ENCODE measurements at places on chromosomes 11 and 22.

DNA sequence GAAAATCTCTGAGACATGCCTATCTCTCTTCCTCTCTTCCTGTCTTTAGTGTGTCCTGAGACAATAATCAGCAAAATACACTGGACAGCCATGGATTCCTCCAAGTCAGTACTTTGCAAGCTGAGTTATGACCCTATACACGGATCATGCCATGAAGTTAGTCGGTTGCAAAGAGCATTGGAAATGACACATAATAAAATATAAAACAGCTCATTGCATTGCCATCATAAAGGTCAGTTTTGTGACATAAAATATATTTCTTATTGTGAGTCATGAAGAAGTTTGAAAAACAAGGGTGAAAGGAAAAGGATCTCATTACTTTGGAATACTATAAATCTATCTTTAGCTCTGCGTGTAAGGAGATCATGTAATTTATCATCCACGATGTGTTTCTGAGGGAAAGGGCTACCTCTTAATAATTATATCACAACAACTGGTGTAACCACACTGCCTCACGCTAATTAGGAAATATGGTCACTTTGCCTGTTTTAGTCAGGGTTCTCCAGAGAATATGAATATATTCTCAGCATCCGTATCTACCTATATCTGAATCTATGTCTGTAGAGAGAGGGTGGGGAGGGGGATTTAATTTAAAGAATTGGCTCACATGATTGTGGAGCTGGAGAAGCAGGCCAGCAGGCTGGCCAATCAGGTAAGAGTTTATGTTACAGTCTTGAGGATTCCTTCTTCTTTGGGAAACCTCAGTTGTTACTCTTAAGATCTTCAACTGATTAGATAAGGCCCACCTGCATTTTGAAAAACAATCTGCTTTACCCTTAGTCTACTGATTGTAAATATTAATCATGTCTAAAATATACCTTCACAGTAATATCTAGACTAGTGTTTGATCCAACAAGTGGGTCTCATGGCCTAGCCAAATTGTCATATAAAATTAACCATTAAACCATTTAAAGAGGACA is 198.8 kb downstream of the FAT3 start:
- DNase-seq = no peak

GRCh38 chr11:122100756-122101080 is 15.3 kb downstream of the BLID start:
- DNase-seq = no peak

GRCh38 chr22:35502836-35503235 is 37.8 kb upstream of the RASD2 start:
- DNase-seq = no peak

DNA sequence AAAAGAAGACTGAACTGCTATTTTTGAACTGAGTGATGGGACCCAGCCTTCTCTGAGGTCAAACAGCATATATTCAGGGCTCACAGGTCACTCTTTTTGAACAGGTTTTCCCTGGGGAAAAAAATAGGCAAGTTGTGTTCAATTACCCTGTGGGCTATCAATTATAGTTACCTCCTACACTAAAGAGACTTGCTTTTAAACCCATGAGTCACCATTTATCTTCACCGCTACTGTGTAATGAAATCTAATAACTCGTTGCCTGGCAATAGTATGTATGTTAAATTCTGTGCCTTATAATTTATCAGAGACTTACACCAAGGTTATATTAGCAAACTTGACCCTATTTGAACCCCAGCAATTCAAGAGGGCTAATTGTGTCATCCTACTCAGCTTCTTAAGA is 98.5 kb downstream of the CYP2R1 start:
- no peak for DNase-seq

GRCh38 chr22:35785181-35785923 is 67.7 kb downstream of the APOL5 start:
- no peak for DNase-seq

DNA sequence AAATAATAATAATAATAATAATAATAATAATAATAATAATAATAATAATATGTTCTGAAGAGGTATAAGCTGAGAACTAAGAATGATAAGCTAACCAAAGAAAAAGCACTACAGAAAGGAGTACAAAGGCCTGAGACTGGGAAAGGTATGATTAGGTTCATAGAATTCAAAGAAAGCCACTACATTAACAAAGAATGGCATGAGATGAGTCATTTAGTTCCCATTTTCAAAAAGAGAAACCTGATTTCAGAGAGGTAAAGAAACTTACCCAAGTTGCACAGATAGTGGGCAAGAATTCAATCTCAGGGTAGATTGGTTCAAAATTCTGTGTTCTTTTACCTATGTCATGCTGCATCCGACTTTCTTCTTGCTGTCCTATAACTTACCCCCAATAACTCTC is 350.9 kb downstream of the TTC28 start:
- DNase-seq = no peak

DNA sequence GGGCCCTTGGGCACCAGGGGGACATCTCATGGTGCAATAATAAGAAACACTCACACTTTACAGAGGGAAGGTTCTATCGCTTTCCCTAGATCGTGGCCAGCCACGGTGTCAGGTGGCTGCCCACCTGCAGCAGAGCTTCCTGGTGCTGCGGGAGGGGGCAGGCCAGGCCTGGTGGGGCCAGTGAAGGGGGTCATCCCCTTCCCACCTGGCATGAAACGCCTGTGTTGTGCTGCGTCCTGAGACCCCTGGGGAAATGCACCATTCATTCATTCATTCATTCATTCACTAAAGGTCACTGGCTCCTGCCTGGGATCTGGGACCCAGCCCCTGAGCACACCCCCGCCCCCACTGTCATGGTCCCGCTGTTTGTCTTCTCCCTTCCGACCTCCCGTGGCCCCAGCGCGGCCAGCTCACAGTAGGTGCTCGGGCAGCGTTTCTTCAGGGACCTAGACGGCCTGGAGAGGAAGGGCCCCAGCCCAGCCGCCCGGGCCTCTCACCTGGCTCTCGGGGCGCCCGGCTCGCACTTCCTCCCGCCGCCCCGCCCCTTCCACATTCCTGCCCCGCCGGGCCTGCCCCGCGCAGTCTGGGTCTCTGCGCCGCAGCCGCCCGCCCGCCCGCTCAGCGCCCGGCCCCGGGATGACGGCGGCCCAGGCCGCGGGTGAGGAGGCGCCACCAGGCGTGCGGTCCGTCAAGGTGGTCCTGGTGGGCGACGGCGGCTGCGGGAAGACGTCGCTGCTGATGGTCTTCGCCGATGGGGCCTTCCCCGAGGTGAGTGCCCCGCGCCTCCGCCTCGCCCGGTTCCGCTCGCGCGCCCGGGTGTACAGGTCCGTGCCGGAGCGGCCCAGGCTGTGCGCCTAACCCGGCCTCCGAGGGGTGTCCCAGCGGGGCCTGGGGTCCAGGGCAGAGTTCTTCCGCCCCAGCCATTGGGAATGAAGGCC is at the start of gene RHOD:
Gene RHOD, plus strand, starts transcription at position 581 of the 938 bp plus-strand sequence. Its CDS starts 56 bp downstream, at position 637.
- no peak for DNase-seq

GRCh38 chr22:44305888-44306287 is 6.9 kb downstream of the SHISAL1 start:
- DNase-seq = no peak

DNA sequence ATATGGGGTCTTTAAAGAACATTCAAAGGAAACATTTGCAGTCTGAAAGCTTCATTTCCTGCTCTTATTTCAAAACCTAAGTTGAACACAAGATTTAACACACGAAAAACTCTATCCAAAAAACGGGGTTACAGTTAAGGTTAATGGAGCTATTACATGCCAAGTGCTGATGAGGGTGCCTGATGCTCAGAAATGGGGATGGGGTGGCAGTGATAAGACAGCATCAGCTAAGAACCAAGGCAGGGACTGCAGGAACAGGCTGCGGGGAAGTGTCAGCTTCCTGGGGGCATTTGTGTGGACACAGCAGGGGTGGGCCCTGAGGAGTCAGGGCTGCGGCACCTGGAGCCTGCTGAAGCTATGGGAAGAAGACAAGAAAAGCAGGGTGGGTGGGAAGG is 12.2 kb downstream of the DGCR2 start:
- no peak for DNase-seq

- DNase-seq = no peak
These were observed 333.4 kb upstream of the B3GAT1 start for GRCh38 chr11:134745456-134745855.

- DNase-seq = peak; percentile 85
These were observed 17.0 kb upstream of the FAM181B start for GRCh38 chr11:82750643-82751139.

DNA sequence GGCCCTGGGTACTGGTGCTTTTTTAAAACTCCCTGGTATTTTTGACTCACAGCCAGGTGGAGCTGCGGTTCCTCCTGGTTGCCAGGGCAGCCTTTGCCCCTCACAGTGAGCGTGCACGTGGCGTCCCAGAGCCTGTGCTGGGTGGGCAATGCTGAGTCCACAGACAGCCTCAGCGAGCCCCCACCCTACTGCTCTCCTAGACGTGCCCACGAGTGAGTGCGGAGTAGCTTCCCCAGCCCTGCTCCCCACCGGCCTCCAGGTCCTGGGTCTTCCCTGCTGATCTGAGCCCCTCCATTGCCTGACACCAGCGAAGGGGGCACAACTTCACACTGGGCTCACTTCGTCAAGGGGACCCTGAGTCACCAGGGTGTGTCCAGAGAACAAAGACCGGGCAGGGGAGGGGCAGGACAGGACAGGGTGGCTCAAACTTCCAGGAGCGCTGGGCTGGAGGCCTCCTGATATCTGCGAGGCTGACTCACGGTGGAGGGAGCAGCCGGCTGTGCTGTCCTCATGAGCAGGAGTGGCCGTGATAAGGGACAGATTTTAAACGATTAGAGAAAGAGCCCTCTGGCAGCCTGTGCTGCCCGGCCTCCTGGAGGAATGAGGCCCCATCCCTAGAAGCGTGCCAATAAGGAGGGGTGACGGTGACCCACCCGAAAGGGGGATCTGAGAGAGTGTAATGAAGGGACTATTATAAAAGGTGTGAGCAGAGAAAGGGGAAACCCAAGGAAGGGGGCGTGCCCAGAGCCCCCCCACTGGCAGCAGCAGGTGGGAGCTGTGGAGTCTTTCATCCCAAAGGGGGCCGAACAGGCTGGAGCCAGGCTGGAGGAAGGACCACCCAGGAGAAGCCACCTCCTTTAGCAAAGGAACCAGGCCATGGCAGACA is 129.3 kb upstream of the FGF3 start:
- DNase-seq = no peak

- no peak for DNase-seq
These were observed 52.6 kb downstream of the TCF20 start for GRCh38 chr22:42217752-42218280.

DNA sequence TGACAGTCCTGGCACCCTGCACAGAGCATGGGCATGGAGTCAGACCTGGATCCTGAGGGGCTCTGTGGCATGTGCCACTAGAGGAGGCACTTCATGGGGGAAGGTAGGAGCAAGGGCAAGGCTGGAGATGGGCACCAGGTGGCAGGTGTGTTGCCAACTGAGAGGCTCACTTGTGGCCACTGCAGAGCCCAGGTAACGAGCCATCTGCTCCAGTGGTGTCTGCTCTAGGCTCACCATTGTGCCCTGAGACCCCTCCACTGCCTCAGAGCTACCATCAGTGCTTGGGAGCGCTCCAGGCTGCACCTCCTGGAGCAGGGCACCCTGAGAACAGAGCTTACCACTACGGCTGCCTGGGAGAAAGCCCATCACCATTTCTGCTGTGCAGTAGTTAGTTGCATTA is 1.3 kb upstream of the ZDHHC8 start:
- peak; percentile 39 for DNase-seq

- no peak for DNase-seq
These were observed 270.5 kb upstream of the SORL1-AS1 start for GRCh38 chr11:121723246-121723741.

- DNase-seq = no peak
These were observed 3.2 kb downstream of the CTSD start for GRCh38 chr11:1760351-1761109.

DNA sequence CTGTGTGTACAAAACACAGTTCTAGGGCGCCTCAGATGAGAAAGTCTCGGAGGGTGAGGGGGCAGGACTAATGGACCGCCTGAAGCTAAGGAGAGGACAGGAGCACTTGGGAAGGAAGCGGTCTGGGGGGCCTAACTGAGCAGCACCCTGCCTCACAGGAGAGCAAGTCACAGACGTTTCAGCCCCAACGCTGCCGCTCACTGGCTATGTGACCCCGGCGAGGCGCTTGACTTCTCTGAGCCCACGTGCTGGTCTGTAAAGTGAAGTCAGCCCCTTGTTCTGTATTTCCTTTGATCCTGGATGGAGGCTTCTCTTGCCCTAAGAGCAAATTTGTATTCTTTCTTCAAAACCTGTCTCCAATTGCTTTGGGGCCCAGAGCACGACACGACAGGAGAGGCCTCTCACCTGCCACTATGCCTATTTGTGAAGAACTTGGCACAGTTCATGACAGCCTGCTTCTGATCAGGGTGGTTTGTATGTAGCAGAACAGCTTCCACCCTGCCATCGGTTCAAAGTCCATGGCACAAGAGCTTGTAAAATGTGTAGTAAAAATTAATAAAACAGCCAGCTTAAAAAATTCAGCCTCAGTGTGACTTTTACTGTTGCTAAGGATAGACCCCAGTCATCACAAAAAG is 59.1 kb downstream of the WNT11 start:
- no peak for DNase-seq

- DNase-seq = no peak
These were observed 58.7 kb upstream of the FDX1 start for GRCh38 chr11:110371084-110371483.

DNA sequence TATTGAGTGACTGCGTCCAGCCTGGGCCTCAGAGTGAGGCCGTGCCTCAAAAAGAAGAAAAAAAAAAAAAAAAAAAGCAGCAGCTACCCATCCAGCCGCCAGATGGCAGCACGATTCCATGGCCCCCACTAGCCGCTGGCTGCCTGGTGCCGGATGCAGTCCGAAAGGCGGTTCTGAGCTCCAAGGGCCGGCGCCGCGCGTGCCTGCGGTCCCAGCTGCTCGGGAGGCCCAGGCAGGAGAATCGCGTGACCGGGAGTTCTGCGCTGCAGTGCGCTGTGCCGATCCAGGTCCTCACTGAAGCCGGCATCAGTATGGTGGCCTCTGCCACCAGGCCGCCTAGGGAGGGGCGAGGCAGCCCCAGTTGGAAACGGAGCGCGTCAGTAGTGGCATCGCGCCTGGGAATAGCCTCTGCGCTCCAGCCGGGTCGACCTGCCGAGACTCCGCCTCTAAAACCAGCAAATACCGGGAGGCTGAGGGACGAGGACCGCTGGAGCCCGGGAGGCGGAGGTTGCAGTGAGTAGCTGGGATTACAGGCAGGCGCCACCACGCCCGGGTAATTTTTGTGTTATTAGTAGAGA is 19.3 kb downstream of the SCARF2 start:
- DNase-seq = peak; percentile 68

Measured in NCI-H524 (cell line).